Muscle of arm (tissue), 14 donors: ENCODE measurements at places on chromosomes 2 and 18. TPM values are rescaled to one million over a fixed set of nuclear protein-coding genes. Genes with fewer than 3 reads are reported as not detected.

Gene LIMS3
- 2.3 TPM for polyA plus RNA-seq

Gene GKN2
- polyA plus RNA-seq = not detected

Gene MMADHC
- polyA plus RNA-seq = 114 TPM

Gene GPBAR1
- polyA plus RNA-seq = 1.8 TPM

Gene FSIP2
- 0.99 TPM for polyA plus RNA-seq

Gene KCNK3
- polyA plus RNA-seq = 0.90 TPM

Gene CIB4
- polyA plus RNA-seq = not detected

Gene KIAA2012
- 0.13 TPM for polyA plus RNA-seq

Gene LOXHD1
- 3.6 TPM for polyA plus RNA-seq

Gene MRPL33
- 107 TPM for polyA plus RNA-seq
